ENCODE measurements at places on chromosomes 1 and 21.

- DNase-seq, result peak; percentile 80
Observed at GRCh38 chr1:39491146-39491921, at the start of gene BMP8A. TSS of gene BMP8A (plus strand) at chr1:39491636. CDS start at chr1:39491992, 356 bp downstream.

DNA sequence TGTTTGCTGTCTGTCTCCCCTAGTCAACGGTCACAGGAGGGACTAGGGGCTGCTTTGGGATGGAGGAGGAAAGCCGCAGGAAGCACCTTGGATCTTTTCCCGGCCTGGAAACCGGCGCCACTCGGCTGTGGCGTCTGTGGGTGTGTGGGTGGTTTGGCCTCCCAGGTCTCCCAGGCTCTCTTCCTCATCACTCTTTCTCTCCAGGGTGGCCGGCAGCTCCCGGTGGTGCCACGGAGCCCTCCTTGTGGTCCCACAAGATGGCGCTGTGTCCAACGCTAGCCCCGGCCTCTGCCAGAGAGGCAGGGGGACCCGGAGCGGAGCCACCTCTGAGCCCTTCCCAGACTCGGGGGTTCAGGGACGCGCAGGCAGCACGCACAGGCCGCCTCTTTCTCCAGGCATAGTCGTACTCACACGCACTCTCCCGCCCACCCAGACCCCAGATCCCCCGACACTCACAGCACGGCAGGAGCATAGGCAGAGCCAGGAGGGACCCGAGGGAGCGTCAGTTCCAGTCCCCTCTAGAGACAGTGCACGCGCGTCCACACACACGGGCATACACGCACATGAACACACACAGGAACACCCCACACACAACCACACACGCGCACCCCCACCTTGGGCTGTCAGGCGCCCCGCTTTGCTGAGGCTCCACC lies 31.2 kb downstream of the CDCP2 start:
- DNase-seq, result peak; percentile 15

DNA sequence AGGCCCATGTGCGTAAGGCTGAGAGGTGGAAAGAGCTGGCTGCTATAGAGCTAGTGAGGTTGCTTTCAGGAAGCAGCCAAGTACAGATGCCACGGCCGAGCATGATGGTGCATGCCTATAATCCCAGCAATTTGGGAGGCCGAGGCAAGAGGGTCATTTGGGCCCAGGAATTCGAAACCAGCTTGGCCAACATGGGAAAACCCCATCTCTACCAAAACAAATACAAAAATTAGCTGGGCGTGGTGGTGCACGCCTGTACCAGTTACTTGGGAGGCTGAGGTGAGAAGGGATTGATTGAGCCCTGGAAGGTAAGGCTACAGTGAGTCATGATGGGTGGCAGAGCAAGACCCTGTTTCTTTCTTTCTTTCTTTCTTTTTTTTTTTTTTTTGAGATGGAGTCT lies 2.7 kb downstream of the CCDC24 start:
- no peak for DNase-seq

GRCh38 chr1:22388671-22389450 lies 62.8 kb upstream of the ZBTB40 start:
- DNase-seq, result no peak

DNA sequence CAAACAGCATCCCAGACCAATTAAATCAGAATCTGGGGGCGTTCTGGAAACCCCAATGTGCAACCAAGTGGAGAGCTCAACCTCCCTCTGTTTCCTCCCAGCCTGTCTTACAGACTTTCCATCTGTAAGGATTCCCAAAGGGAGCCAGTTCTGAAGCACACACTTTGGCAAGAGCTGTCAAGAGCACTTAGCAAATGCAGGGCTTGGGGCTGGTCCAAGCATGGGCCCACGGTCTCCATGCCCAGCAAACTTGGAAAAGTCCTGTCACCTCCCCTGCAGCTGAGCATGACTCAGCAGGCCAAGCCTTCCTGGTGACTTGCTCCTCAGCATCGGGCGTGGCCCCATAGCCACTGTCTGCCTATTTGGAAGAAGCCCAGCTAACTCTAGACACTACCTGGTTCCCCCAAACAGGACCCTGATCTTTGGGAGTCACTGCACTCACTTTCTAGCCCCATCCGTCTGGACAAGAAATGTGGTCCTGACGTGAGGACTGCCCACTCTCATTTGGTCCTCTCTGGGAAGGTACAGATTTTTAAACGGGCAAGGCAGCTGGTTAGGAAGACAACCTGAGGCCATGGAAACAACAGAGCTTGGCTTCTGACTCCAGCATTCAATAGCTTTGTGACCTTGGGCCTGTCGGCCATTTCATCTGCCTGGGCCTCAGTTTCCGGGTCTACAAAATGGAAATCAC lies 16.9 kb downstream of the SLC2A1 start:
- peak; percentile 43 for DNase-seq

- no peak for DNase-seq
Observed at GRCh38 chr1:41320895-41321676, 40.1 kb upstream of the FOXO6 start.

- no peak for DNase-seq
Observed at GRCh38 chr1:234525099-234525799, 46.3 kb upstream of the TARBP1 start.

DNA sequence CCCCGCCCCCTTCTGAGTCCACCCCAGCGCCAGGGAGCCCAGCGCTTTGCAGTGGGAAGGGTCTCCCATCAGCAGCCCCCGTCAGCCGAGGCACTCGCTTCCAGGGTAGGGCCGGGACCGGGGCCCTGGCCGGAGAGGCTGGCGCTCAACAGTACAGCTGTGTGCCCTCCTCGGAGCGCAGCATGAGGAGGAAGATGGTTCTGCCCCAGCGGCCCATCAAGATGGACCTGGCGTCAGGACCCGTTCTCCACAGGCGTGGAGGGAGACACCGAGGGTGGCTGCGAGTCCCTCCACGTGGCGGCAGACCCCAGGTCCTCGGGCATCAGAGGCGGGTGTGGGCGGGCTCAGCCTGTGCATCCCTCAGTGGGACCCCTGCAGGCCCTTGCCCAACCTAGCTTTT lies 54.3 kb downstream of the MORN1 start:
- DNase-seq, result no peak

- no peak for DNase-seq
Observed at GRCh38 chr1:150808121-150808520, at the start of gene CTSK. TSS of gene CTSK (minus strand) at chr1:150808260. CDS start at chr1:150806805, 1,455 bp downstream.

GRCh38 chr1:3161176-3161840 lies 92.3 kb downstream of the PRDM16 start:
- no peak for DNase-seq

- peak; percentile 56 for DNase-seq
Observed at GRCh38 chr1:242467556-242468145, 56.8 kb downstream of the PLD5 start.

GRCh38 chr1:16134906-16135305 lies 21.0 kb downstream of the EPHA2 start:
- DNase-seq, result no peak

DNA sequence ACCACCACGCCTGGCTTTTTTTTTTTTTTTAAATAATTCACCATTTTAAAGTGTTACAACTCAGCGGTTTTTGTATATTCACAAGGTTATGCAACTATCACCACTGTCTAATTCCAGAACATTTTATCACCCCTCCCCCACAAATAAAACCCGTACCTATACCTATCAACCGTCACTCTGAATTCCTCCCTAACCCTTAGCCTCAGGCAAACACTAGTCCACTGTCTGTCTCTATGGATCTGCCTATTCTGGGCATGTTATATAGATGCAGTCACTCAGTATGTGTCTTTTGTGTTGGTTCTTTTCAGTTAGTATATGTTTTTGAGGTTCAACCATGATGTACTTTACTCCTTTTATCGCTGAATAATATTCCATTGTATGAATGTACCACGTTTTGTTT lies 19.3 kb upstream of the GRHL3 start:
- DNase-seq, result no peak

GRCh38 chr1:59393211-59394180 lies 96.6 kb downstream of the FGGY start:
- no peak for DNase-seq

DNA sequence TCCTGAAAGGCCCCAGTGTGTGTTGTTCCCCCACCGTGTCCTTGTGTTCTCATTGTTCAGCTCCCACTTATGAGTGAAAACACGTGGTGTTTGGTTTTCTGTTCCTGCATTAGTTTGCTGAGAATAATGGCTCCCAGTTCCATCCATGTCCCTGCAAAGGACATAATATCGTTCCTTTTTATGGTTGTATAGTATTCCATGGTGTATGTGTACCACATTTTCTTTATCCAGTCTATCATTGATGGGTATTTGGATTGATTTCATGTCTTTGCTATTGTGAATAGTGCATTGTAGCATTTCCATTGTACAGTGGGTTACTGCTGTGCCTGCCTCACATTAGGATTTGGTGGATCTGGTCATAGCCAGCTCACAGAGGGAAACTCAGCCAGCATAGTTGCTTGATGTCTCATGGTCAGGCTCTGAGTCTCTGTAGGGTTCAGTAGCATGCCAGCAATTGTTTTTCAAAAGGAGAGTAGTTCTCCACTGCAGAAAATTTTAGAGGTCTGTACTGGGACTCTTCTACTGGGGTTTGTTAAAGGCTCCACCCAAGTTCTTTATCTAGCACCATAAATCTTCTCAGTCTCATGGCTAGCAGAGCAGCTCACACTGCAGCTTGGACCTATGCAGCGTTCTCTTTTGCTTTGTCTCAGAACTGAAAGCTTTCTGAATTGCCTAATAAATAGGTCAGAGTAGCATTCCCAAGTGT lies 41.0 kb downstream of the RUNX3 start:
- DNase-seq, result no peak

DNA sequence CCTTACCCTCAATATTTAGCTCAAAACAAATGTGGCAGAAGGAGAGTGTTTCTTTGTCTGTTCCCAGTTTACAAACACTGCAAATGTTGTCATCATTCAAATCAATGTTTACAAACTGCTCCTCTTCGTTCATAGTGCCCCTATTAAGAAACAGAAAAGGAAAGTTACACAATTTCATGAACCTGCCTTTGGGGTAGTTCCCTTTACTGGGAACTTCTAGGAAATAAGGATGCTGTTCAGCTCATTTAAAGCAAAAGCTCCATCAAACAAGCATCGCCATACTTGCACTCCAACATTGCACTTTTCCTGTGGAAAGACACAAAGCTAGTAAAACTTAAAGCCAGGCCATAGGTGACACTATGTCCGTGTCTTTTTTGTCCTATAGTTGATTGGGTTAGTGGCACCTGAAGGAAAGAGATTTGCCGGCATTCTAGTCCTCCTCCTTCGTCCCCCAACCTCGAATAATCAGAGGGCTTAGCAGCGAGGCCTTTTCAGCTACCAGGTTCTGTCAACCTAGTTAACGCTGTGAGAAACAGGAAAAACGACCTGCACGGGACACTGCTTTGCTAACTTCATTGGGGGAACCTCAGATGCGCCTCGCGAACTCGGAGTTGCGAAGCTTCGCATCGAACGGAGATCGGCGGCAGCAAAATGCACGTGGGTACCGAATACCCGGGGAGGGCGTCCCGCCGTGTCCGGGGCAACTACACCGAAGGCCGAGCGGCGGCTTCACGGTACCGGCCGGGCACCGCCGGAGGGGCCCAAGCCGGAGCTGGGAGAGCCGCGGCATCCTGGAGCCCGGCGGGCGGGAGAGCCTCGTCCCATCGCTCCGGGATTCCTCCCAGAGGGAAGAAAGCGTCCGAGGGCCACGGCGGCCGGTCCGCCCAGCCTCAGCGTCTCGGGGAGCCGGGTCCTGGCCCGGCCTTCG lies 706 bp downstream of the C21orf91 start:
- peak; percentile 47 for DNase-seq

DNA sequence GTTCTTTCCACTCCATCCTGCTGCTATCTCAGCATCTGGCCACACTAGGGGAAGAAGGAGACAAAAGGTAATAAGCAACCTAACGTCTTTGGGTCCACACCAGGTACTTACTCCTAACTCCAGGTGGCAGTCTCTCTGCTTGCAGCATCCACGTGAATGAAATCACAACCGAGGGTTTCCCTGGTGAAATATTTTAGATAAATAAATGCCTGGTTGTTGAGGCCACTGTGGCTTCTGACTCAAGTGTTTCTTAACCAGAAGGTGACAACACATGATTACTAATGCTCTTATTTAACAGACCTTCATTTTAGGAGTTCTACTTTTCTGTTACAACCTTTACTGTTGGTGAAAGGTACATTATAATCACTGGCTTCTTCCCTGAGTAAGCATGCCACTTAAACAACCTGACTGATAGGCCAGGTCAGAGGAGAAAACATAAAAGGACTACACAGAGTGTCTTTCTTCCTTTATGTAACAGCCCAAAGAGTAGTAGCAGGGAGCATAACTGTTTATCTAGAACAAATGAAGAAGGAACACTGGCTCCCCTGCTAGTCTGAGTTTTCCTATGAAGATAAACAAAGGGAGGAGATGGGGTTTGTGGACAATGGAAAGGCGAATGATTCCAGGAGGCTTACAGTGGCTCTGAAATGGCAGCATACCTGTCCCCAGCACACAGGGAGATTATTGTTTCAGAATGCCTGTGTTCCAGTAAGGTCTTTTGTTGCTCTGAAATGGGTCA lies 59.9 kb downstream of the SYT6 start:
- DNase-seq, result no peak

DNA sequence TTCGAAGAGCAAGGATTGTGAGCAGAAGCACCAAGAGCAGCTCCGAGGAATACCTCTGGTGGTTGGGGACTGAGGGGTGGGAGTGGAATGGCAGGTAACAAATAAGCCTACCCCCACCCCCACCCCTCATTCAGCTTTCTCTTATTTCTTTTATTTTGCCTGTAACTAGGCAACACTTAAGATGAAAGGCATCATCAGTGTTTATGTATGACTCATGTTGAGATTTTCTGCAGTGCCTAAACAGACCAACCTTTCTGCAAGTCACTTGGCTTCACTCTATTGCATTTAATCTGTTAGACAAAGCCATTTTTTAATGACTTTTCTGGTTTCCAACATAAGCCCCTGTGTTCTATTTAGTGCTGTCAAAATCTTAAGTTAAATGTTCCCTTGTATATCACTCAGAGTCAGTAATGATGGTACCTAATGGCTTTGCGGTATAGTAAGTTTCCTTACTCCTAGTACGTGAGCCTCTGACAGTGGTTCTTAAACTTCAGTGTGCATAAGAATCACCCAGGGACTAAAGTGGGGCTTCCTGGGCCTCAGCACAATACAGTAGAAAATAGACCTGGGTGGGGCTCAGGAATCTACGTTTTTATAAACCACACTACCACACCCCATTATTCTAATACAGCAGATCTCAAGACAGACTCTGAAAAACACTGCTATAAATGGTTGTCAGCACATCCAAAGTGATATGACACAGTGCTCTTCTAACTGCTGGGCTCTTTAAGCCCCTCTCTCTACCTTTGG lies 19.9 kb downstream of the CASQ2 start:
- no peak for DNase-seq

GRCh38 chr1:110337704-110338308 lies 1.4 kb upstream of the RBM15 start:
- peak; percentile 63 for DNase-seq

GRCh38 chr1:26787381-26787705 lies 407 bp upstream of the PIGV start:
- no peak for DNase-seq

Measured in NCI-H1105 treated with DMSO at 0.1 percent for 48 hours (cell line).